ENCODE measurements at places on chromosomes 5 and 9. TPM values are rescaled to one million over a fixed set of nuclear protein-coding genes. Genes with fewer than 3 reads are reported as not detected.

CCDC127 gene
- 4.7 TPM for total RNA-seq

MELK gene
- 16.0 TPM for total RNA-seq

OBP2B gene
- not detected for total RNA-seq

KIAA1958 gene
- 44.7 TPM for total RNA-seq

CARD9 gene
- total RNA-seq, result 1.3 TPM

STOML2 gene
- total RNA-seq, result 141 TPM
